RWPE2 (cell line): ENCODE measurements at places on chromosomes 16 and 17.
A peak's percentile ranks its signal among the peaks of the same experiment; 100 is the strongest.

- no peak for DNase-seq
Observed at GRCh38 chr16:56629531-56629930, 2.9 kb upstream of the MT1M start.

DNA sequence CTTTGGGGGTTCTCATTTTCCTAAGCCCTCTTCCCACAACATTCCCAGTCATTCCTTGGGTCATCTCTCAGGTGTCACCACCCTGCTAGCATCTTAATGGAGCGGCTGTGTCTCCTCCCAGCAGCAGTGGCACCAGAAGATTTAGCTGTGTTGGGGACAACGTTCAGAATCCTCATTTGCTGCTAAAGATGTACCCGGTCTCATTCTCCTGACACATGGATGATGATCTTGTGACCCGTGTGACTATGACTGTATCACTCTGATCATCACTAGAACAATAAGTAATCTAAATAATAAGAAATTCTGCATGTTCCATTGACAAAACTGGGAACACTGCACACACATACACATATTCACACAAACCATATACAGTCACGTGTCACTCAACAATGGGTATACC is 399.9 kb upstream of the HSBP1 start:
- no peak for DNase-seq

DNA sequence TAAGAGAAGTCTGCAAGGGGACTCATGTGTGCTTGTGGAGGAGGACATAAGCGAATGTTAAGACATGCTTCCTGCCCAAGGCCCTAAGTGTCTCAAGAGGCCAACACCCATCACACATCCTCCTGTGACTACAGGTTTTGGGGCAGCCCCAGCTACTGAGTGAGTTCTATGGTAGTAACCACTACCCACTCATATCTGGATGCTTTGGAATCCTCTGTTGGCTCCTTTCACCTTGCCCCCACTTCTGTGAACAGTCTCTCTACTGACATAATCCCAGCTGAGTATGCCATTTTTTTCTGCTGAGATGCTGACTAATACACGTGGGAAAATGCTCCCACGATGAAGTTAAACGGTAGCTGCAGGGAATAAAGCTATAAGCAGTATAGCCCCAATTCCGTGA is 153.5 kb downstream of the VPS53 start:
- DNase-seq = no peak

- DNase-seq = no peak
Observed at GRCh38 chr17:15351925-15352324, 10.5 kb upstream of the TEKT3 start.

DNA sequence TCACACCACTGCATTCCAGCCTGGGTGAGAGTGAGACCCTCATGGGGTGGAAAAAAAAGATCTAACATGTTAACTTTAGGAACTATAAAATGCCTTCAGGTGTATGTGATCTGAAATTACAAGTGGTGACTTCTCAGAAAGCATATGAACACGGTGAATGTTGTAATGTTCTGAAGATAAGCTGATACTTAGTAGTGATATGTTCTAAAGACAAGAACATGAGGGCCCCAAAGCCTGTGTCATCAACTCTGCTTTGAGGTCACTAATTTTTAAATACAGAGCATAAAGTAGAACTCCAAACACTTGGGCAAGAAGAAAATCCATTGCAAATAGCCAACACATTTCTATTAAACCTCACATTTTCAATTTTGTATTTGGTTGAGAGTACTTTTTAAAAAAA is 2.6 kb upstream of the FBF1 start:
- no peak for DNase-seq

- DNase-seq = peak; percentile 68
Observed at GRCh38 chr16:3654249-3654991, at the start of gene DNASE1. TSS of gene DNASE1 (plus strand) at chr16:3654691. CDS start at chr16:3655374, 683 bp downstream.

- no peak for DNase-seq
Observed at GRCh38 chr17:19433255-19433654, 22.2 kb downstream of the RNF112 start.

- DNase-seq = no peak
Observed at GRCh38 chr17:80035687-80035936, at the start of gene TBC1D16. TSS of gene TBC1D16 (minus strand) at chr17:80035872. CDS start at chr17:80013547, 22,325 bp downstream.

GRCh38 chr17:82907797-82908542 is 68.1 kb upstream of the ZNF750 start:
- no peak for DNase-seq
